ENCODE measurements at places on chromosomes 12 and 14.

- no peak for DNase-seq
These were observed 56.7 kb downstream of the TTLL5 start for GRCh38 chr14:75717729-75718128.

GRCh38 chr12:14399871-14400270 lies 34.4 kb downstream of the ATF7IP start:
- peak; percentile 81 for DNase-seq

GRCh38 chr12:1937481-1938224 lies 19.2 kb upstream of the CACNA2D4 start:
- no peak for DNase-seq

GRCh38 chr14:54175298-54175942 lies 218.8 kb upstream of the BMP4 start:
- peak; percentile 69 for DNase-seq

DNA sequence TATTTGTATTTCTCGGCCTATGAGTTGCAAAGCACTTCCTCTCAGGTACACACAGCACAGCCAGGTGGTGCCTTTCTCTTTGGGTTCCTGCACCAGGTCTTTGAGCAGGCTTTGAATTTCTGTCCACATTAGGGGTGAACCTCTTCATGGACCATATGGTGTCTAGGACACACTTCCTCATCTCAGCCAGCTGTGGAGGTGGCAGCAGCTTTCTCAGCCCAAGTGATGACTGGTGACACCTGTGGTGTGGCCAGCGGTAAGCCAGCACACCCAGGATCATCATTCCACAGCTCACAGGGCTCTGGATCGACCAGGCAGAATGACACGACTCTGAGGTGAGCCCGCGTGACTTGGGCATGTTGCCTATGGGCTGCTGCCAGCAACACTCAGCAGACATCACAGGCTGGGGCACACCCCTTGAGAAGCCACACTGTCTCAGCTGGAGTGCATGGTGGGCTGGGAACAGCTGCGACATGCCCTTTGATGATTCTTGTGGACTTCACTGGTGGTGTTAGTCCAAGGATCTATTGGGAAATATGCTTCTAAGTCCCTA lies 36.8 kb downstream of the SLC5A8 start:
- no peak for DNase-seq

GRCh38 chr14:73833034-73833433 lies 18.6 kb upstream of the PTGR2 start:
- DNase-seq = no peak

- DNase-seq = no peak
These were observed 103.0 kb downstream of the NDUFA12 start for GRCh38 chr12:94900496-94900895.

DNA sequence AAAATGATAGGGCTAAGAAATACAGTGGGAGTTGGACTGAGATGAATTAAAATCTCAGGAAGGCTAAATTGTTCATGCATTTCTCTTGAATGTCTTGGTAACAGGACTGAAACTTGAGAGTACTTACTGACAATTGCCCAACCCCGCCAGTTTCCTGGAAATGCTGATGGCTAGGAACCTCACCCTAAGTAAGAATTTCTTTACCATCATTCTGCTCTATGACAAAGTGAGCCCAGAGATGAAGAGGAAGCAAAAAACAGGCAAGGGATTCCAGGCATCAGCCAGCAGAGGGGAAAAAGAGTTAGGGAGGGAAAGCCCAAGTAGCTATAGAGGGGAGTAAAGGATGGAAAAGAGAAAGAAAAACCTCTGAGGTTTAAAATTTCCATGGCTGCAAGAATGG lies 397.7 kb downstream of the MDGA2 start:
- peak; percentile 47 for DNase-seq

DNA sequence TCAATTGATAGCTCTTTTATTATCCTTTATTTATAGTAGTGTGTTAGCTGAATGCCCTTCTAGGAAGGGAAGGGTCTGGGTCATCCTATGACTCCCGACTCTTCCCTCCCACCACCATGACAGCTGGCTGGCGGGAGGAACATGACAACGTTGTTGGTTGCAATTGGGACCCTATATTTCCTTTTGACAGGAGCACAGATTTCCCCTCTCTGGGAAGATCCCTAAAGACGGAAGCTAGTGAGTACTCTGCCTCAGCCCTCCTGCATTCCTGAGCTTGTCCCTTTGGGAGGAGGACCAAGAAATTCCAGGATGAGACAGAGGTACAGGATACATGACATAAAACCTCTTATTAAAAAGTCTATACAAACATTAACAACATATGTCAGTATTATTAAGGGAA lies 485.4 kb downstream of the NAV3 start:
- no peak for DNase-seq

- no peak for DNase-seq
These were observed 20.4 kb downstream of the ENTPD5 start for GRCh38 chr14:73998726-73999125.

DNA sequence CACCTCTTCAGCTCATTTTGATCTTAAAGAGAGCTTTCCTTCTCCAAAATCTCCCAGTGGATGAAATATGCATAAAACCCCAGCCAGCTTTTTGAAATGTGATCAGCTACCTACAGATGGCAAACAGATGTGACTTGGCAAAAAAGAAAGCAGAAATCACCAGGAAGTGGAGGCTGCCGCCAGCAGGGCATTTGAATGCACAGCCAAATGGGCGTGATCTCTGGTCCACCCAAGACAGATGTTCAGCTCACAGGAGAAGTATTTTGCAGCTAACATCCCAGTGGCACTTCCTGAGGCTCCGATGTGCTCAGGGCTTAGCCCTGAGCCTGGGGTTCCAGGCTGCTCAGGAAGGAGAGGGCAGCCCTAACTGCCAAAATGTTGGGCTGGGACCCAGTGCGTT lies 78.3 kb downstream of the LGMN start:
- DNase-seq = peak; percentile 45

DNA sequence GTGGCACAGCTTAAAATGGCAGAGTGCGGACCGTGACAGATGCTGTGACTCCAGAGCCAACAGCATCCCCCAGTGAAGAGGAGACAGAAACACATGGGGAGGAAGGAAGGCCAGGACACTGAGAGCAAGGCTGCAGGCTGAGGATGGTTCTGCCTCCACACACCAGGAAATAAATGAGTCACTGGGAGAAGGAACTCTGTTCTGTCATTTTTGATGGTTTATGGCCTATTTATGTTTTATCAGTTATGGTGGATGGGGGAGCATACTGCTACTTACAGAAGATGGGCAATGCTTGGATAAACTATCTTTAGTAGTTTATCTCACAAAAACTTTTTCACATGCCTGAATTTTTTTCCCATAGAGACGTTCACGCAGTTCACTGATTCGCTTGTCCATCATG lies 33.8 kb downstream of the ZFYVE21 start:
- DNase-seq = no peak

DNA sequence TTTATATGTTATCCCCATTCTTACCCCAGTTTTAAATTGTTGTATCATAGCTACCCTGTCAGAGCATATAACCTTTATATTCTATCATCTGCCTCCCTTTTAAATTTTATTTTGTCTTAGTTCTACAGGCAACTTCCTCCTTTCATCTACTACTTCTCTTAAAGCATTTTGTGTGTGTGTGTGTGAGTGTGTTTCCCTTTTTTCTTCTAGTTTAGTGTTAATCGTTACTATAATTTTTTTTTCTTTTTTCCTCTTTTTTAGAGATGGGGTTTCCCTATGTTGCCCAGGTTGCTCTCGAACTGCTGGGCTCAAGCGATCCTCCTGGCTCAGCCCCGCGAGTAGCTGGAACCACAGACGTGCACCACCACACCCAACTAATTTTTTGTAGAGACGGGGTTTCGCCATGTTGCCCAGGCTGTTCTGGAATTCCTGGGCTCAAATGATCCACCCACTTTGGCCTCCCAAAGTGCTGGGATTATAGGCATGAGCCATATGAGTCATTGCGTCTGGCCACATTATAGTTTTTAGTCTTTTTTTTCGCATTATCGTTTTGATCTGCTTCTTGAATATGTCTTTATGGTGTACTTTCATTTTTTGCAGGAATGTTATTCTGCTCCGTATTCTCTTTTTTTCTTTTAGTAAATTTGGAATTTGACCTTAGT lies 33.1 kb upstream of the FBXO34 start:
- no peak for DNase-seq

- DNase-seq = no peak
These were observed 11.5 kb downstream of the CHGA start for GRCh38 chr14:92934196-92935085.

GRCh38 chr14:60656686-60657455 lies 7.6 kb upstream of the SIX1 start:
- peak; percentile 84 for DNase-seq
